T-cell (primary cell): ENCODE measurements at places on chromosomes 2 and 18. TPM values are rescaled to one million over a fixed set of nuclear protein-coding genes. Genes with fewer than 3 reads are reported as not detected.

Gene C2orf66
- total RNA-seq, result not detected

Gene PSTPIP2
- total RNA-seq, result 7.7 TPM

Gene ALPG
- 0.15 TPM for total RNA-seq

DNA sequence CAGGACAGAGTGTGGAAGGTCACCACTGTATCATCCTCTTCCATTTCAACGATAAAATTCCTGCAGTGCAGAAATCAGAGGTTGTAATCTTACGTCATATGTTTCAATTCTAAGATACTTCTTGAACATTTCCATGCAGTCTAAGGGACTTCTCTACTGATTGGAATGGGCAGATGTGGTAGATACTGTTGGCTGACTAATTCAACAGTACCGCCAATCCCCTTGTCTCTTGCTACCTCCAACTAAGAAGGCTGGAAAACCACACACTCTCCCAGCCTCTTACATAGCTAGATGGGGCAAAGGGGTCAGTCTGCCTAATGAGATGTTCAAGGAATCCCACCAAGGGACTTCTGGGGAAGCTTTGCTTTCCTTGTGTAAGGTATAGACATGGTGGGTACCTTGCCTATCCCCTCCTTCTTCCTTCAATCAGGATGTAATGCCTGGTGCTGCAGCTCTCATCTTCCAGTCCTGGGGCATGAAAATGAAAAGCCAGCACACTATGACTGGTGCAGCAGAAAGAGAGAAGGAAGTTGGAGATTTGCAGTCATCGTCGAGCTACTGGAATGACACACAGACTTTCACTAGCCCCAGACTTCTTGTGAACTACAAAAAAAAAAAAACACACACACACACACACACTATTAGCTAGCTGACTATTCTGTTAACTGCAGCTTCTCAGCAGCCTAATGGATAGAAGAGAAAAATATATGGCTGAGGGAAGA is 84.1 kb downstream of the ALPK2 start:
- no peak overlapping the region for H3K27ac ChIP-seq
- no peak overlapping the region for H3K4me3 ChIP-seq
- no peaks in the 10 kb centered on the region for H3K27me3 ChIP-seq
- H3K4me1 ChIP-seq, result peaks cover 2% of the 10 kb centered on the region
- DNase-seq, result no peak
- no peaks in the 10 kb centered on the region for H3K36me3 ChIP-seq

GRCh38 chr18:62211325-62211828 is 24.3 kb downstream of the RELCH start:
- H3K27me3 ChIP-seq, result no peaks in the 10 kb centered on the region
- DNase-seq, result no peak
- no peak overlapping the region for H3K27ac ChIP-seq
- no peaks in the 10 kb centered on the region for H3K4me1 ChIP-seq
- H3K36me3 ChIP-seq, result peaks cover 23% of the 10 kb centered on the region

- no peak overlapping the region for H3K27ac ChIP-seq
- H3K36me3 ChIP-seq, result no peaks in the 10 kb centered on the region
- H3K27me3 ChIP-seq, result no peaks in the 10 kb centered on the region
- no peak for DNase-seq
- no peak overlapping the region for H3K4me3 ChIP-seq
Observed at GRCh38 chr2:144358979-144359541, 160.9 kb downstream of the ZEB2 start.

- H3K27me3 ChIP-seq, result peaks cover 30% of the 10 kb centered on the region
- no peak overlapping the region for H3K4me3 ChIP-seq
- peaks cover 25% of the 10 kb centered on the region for H3K36me3 ChIP-seq
- no peaks in the 10 kb centered on the region for H3K4me1 ChIP-seq
- no peak for DNase-seq
Observed at GRCh38 chr2:10056439-10056838, 13.1 kb downstream of the KLF11 start.

DNA sequence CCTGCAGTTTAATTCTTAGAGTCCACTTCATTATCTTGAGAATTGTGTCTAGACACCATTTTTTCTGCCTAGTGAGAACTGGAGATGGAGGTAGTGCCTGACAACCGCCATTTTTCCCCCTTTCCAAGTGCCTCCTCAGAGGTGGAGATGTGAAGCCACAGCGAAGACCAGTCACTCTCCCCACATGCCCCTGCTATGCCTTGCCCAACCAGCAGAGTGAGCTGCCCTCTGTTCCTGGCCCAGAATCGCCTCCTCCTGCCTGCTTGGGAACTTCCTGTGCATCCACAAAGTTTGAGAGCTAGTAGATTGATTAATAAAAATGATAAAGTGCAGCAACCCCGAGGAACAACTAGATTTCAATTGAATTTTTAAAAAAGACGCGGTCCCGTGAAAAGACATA is 123.3 kb downstream of the CLIP4 start:
- no peak for DNase-seq
- H3K36me3 ChIP-seq, result no peaks in the 10 kb centered on the region
- no peaks in the 10 kb centered on the region for H3K4me1 ChIP-seq
- H3K27me3 ChIP-seq, result peaks cover 25% of the 10 kb centered on the region

- no peak for DNase-seq
- H3K4me1 ChIP-seq, result no peaks in the 10 kb centered on the region
- no peaks in the 10 kb centered on the region for H3K27me3 ChIP-seq
- H3K36me3 ChIP-seq, result no peaks in the 10 kb centered on the region
Observed at GRCh38 chr18:57931038-57931437, 113.0 kb upstream of the NEDD4L start.

- no peaks in the 10 kb centered on the region for H3K36me3 ChIP-seq
- H3K27me3 ChIP-seq, result peaks cover 8% of the 10 kb centered on the region
- no peak within 1 kb of the TSS for H3K27ac ChIP-seq
- no peak within 1 kb of the TSS for H3K4me3 ChIP-seq
- peaks cover 5% of the 10 kb centered on the region for H3K4me1 ChIP-seq
Observed at GRCh38 chr2:227717687-227718567, at the start of gene SLC19A3. TSS of gene SLC19A3 (minus strand) at chr2:227718028. CDS start at chr2:227702318, 15,710 bp downstream.

DNA sequence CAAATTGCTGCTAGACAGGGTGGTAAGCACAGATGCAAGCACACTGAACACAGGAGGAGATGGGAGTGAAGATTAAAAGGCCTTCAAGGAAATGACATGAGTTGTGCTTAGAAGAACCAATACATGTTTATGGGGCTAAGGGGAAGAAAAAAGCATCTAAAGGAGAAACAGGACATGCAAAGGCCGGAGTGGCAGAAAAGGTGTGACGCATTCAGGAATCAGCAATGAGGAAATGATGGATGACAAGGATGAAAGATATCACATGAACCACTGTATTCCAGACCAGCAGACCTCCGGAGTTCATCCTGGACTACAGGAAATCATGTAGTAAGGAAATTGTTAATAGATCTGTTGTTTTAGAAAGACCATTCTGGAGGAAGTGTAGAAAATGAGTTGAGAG is 42.8 kb downstream of the PPP4R1 start:
- H3K27me3 ChIP-seq, result no peaks in the 10 kb centered on the region
- H3K36me3 ChIP-seq, result peaks cover 18% of the 10 kb centered on the region
- no peak for DNase-seq

DNA sequence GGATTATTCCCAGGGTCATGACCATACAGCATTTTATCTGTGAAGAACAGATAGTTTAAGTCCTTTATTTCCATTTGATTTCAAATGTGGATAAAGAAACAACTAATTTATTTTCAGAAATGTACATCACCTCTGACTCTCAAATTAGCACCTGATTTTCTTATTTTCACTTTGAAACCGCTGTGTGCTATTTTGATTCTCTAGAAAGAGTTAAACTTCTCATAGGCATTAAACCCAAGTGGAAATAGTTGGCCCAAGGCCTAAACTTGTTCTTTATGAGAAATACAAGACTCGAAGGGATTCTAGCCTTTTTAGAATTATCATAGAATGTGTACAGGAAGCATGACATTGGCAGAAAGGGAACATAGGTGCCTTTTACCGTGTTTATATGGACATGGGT is 41.5 kb upstream of the LTBP1 start:
- H3K4me3 ChIP-seq, result no peak overlapping the region
- H3K36me3 ChIP-seq, result no peaks in the 10 kb centered on the region
- H3K4me1 ChIP-seq, result no peaks in the 10 kb centered on the region
- H3K27ac ChIP-seq, result no peak overlapping the region

DNA sequence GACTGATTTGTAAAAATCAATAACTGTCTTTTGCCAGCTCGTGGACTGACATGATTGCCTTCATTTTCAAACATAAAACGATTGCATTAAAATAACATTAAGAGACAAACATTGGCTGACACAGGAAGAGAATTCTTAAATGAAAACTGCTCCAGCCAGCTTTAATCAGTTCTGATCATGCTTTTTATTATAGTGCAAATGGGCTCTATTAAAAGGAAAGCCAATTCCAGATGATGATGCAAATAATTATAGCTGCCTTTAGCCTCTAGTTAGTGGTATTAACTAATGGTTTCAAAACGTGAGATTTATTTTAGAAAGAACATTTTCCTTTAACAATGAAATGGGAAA is 301.8 kb upstream of the UBE2E3 start:
- no peaks in the 10 kb centered on the region for H3K36me3 ChIP-seq
- H3K27me3 ChIP-seq, result no peaks in the 10 kb centered on the region
- H3K27ac ChIP-seq, result no peak overlapping the region
- DNase-seq, result no peak
- no peaks in the 10 kb centered on the region for H3K4me1 ChIP-seq

DNA sequence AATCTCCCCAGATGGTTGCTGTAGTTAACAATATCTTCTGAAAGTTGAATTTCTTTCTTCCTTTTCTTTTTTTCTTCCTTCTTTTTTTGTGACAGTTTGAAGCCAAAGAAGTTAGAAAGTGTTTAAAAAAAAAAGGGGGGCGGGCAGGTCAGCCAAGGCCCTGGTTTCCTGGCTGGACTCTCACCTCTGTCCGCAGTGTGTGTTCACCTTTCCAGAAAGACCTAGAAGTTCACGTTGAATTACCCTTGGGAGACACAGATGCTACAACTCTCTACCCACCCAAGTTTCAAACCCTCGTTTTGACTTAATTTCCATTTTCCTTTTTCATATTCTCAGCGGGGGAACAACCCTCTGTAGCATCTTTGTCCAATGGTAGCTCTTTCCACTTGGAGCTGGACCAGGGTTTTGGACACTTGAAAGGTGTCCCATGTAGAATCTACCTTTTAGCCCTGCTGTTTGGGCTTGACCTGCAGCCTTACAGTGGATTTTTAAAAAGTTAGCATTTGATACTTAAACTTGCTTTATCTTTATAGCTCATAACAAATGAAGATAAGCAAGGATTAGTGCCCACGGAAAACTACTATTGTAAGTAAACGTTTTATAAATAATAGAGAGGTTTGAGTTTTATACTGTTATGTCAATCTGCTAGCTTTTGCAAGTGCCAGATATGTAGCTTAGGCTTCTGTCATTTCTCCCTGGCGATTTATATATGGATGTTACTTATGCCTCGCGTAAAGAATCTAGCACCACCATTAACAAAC is 20.0 kb downstream of the MEP1B start:
- H3K4me3 ChIP-seq, result no peak overlapping the region
- DNase-seq, result no peak
- H3K27ac ChIP-seq, result no peak overlapping the region
- H3K4me1 ChIP-seq, result no peaks in the 10 kb centered on the region

- DNase-seq, result no peak
- no peaks in the 10 kb centered on the region for H3K36me3 ChIP-seq
- peak overlapping the region; percentile 81 for H3K27ac ChIP-seq
- H3K4me1 ChIP-seq, result peaks cover 24% of the 10 kb centered on the region
Observed at GRCh38 chr2:64820901-64821300, 167.2 kb upstream of the SERTAD2 start.
